Hematopoietic multipotent progenitor cell treated with erythropoietin and hydrocortisone succinate and interleukin-3 and kit ligand, for 17 days (in vitro differentiated cells): ENCODE measurements at places on chromosomes 6 and 20.

GRCh38 chr6:36320475-36320874 lies 16.2 kb downstream of the BNIP5 start:
- DNase-seq: no peak

DNA sequence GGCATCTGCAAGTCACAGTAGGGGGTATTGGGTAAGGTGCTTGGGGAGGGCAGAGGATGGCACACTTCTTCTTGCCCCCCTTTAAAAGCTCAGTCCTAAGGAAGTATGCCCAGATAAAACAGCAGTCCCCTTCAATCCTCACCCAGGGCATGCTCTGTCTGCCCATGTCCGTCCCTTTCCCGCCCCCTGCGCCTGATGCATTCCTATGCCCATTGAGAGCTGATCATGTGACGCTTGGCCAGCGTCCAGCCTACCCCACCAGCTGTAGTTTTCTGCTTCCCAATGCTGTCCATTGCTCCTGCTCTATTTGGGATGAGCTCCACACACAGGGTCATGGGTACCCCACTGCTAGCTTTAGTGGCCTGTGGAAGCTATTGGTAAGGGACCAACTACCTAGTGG lies 8.3 kb downstream of the SIGLEC1 start:
- DNase-seq: no peak

GRCh38 chr6:72825315-72825911 lies 203.5 kb downstream of the KCNQ5 start:
- no peak for DNase-seq

GRCh38 chr6:137894779-137895385 lies 27.8 kb downstream of the TNFAIP3 start:
- no peak for DNase-seq

DNA sequence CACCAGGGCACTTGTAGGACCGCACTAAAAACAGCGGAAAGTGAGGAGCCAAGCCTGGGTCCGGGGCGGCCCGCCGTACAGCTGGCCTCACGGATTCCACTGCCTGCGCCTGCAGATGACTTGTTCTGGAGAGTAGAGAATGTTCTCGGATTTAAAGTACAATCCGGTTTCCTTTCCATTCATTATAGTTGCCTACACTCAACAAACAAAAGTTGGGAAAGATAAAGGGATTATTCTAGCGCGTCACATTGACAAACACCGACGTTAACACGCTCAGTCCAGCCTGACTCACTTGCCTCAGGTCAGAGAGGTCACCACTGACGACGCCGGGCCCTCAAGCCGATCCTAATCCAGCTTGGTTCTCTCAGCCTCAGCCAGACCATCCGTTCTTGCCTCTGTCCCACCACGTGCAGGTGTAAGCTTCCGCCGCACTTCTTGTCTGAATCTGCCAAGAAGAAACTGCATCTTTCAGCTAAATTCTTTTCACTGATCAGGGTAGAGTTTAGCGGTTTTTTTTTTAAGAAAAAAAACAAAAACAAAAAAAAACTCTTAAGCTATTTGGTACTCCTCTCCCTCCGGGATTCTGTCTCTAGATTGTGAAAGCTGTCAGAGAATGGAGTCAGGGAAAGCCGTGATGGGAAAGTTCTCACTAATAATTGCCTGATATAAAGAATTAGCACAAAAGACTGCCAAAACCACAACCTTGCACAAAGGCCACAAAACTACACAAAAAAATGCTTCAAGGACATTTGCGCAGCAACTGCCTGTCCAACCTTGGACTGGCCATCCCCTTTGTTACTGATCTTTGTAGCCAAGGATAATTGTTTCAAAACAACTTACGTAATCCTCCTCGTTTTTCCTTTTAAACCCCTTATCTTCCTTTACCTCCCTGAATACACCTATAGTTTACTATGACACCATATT lies 1.1 kb upstream of the PHF10 start:
- DNase-seq: no peak

DNA sequence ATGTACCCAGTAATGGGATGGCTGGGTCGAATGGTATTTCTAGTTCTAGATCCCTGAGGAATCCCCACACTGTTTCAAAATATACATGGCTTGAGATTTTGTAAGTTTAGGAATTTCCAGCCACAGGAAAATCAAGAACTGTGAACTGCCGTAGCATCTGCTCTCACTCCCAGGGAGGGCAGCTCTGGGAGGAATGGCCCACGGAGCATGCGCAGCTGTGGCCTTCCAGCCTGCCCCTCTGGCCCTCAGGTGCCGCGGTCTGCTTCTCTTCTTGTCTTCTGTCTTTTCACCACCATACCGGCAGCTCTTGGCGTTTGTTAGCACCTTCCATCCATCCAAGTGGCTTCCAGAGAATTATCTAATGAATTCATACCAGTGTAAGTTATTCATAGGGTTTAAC lies 19.9 kb upstream of the EXOC2 start:
- DNase-seq: no peak

DNA sequence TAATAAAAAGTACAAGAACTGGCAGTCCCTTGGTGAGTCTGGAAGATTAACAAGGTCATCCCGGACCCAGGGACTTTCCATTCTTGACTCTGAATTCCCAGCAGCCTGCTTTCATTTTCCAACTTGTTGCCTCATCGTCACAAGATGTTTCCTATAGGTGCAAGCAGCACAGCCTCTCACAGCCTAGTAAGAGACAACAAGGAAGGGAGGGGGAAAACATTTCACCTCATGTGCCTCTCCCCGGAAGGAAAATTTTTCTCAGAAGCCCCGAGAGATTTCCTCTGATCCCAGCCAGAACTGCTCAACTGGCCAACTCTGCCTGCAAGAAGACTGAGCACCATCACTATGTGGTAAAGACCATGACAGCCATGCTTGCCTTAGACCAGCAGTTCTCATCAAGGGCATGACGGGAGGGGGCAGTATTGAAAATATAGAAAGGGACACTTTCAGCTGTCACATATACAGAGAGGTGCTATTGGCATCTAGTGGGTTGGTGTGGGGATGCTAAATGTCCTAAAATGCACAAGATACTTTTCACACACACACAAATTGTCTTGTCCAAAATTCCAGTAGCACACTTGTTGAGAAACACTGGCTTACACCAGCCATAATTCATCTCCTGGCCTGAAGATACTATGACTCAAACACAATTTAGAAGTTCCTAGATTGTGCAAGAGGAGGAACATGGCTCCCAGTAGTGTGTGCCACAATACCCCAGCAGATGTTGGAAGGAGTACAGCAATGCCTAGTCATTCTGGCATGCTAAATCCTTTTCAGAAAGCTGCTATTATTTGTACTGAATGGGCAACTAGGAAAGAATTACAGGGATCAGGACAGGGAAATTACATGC lies 10.8 kb upstream of the WTAP start:
- DNase-seq: no peak

GRCh38 chr6:154488248-154488593 lies 22.3 kb downstream of the CNKSR3 start:
- no peak for DNase-seq

DNA sequence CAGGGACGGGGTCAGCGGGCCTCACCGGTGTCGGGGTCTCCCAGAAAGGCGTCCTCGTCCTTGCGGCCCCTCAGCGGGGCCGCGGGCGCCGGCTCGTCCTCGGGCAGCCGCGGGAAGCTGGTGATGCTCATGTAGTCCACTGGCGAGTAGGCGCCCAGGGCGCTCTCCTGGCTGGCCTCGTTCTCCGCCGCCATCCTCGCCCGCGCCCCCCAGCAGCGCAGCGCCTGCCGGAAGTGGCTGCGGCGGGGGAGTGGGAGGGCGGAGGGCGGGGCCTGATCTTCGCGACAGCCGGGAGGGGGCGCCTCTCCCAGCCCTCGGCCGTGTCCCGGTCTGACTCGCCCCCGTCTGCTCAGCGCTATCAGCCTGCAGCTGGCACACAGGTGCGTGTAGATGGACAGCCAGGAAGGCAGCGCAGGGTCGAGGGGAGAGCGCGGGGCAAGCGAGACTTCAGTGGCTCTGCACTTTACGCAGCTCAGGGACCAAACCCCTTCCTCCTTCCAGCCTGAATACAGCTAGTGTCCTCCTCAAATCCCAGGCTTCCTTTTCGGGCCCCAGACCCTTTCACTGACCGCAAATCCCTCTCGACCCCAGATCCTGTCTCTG lies at the start of gene GGT7:
Gene GGT7, minus strand, starts transcription at position 235 of the 603 bp plus-strand sequence. Its CDS starts 41 bp downstream, at position 194.
- peak; percentile 74 for DNase-seq

DNA sequence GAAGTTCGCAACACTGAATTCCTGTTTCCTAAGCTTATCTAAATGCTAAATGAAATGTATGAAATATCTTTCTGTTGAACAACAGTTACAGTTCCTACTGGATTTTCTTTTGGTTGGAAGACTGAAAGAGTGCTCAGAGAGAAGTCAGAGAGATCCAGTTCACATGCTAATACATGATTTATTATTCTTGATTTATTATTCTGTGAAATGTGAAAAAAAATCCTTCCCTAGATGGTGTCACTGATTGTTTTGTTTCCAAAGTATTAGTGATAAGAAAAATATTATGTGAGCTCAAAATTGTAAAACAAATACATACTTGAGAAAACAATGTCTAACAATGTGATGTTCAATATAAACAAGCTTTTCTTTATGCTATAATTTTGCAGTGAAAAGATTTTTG lies 42.1 kb downstream of the ADGRG6 start:
- DNase-seq: no peak

DNA sequence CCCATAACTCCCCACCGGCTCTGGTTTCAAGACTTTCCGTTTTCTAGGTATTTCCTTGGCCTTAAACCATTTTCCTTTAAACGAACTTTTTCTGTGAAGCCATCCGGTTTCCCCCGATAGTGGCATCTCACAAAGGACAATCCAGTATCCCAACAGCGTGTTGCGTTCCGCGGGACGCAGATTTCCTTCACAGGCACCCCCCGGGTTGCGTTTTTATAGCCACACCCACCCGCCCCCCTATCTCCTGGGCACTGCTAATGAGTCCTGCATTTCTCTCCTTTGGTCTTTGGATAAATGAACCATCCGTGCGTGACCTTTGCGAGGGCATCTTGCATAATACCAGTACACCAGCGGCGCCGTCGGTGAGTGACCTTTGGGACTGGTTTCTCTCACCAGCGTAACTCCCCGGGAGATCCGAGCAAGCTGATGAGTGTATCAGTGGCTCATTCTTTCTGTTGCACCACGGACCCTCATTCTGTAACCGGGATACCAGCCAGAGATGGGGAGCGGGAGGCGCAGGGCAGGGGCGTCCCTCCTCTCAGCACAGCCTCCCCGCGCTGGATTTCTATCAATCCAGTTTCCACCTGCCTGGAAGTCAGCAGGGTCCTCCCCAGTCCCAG lies 586 bp upstream of the NQO2 start:
- no peak for DNase-seq

GRCh38 chr20:51802170-51802751 lies at the start of gene SALL4:
Gene SALL4, minus strand, starts transcription at chr20:51802521. Its CDS starts 113 bp downstream, at chr20:51802408.
- no peak for DNase-seq

DNA sequence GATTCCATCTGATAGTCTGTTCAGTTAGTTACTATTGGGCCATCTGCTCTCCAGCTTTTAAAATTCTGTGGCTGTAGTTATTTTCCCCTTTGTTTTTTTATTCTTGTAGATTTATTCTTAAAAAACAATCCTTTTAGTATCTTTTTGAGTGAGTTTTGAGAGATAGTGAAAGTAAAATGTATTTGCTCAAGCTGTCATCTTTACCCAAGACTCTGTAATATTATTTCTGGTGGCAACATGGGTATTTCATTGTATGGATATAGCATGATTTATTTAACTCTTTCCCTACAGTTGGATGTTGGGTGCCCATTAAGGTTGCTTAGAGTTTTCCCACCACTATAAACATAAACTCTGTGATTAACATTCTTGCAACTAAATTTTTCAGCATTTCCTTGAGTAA lies 24.6 kb downstream of the STK4 start:
- DNase-seq: no peak

GRCh38 chr6:31575335-31575901 lies at the start of gene TNF:
Gene TNF, plus strand, starts transcription at chr6:31575565. Its CDS starts 177 bp downstream, at chr6:31575742.
- DNase-seq: no peak

DNA sequence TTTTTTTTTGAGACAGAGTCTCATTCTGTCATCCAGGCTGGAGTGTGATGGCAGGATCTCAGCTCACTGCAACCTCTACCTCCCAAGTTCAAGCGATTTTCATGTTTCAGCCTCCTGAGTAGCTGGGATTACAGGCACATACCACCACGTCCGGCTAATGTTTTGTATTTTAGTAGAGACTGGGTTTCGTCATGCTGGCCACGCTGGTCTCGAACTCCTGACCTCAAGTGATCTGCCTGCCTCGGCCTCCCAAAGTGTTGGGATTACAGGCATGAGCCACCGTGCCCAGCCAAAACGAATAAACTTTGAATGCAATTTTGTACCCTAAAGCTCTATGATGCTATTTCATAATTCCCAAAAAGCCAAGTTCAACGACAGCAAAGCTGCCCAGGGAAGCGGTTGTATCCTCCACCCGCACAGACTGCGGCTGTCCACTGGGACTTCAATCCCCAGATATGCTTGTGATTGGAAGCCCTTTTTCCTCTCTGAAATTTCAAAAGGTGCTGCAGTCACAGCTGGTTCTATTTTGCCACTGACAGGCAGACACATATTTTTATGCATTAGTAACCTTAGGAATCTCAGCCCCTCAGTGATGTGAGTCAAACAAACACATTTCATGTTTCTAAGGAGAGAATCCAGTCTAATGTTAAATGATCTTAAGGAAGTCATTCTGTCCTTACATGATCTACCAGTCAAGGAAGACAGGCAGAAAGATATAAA lies 8.7 kb upstream of the RAMACL start:
- DNase-seq: no peak

- DNase-seq: no peak
These were observed 497.8 kb upstream of the ARID1B start for GRCh38 chr6:156279261-156279969.

DNA sequence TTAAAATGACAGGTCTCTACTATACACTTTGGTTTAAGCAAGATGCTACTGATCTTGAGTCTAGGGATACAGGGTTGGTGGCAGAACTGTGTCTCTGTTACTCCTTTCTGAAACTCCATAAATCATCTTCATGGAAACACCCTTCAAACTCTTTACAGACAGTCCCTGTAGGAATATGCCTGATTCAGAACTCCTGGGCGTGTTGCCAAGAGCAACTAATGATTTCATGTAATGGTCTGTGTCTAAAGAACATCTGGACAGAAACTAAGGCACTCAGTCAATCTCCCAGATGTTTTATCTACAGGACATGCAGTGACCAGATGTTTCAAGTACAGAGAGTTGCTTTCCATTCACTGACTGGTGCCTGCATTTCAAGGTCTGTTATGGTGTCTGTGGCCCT lies 464.4 kb upstream of the CHD6 start:
- no peak for DNase-seq

GRCh38 chr20:37185686-37186085 lies 6.3 kb upstream of the MROH8 start:
- no peak for DNase-seq

GRCh38 chr20:51341581-51341980 lies 200.9 kb downstream of the NFATC2 start:
- no peak for DNase-seq

DNA sequence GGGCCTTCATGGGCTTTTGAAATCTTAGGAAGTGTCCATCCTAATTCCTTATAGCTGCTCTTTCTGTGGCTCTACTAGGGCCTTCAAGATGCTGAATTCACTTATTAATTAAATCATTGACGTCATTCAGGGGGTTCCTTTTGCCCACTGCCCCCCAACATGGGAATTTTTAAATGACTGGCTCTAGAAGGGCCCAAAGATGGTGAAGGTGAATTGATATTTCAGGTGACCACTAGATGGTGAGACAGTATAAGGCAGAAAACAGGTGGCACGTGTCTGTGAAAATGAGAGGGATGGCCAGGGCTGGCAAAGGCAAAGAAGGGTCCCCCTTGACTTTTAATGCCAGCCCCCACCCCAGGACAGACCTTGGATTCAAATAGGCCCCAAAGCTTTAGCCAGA lies 11.8 kb downstream of the GNAS start:
- no peak for DNase-seq

GRCh38 chr6:137494988-137495702 lies 951 bp upstream of the OLIG3 start:
- DNase-seq: no peak

GRCh38 chr20:22471156-22471836 lies 113.1 kb downstream of the FOXA2 start:
- no peak for DNase-seq
